ENCODE measurements at places on chromosomes 5 and 9. TPM values are rescaled to one million over a fixed set of nuclear protein-coding genes. Genes with fewer than 3 reads are reported as not detected.

DNA sequence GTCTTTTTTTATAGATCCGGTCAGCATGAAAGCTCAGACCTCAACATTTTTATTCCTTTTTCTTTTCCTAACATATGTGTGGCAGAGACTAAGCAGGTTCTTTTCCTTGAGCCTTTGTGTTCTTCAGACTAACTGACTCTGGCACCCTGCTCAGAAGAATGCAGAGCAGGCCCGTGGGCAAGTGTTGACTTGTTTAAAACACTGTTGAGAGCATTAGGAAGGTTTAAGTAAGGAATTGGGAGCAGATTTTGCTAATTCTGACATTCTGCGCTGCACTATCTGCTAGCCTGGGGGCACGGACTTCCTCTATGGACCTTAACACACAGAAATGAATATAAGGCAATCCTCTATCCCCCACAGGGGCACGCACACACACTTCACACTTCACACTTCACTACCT lies 182.5 kb upstream of the PIK3R1 start:
- no peak for ATAC-seq

- ATAC-seq, result no peak
Observed at GRCh38 chr9:132319421-132320110, 35.2 kb downstream of the SETX start.

GRCh38 chr9:87500491-87501270 lies 3.0 kb downstream of the DAPK1 start:
- ATAC-seq, result no peak

- no peak for ATAC-seq
Observed at GRCh38 chr5:112646139-112646936, 91.3 kb upstream of the APC start.

GRCh38 chr9:37198039-37198729 lies 77.8 kb downstream of the ZCCHC7 start:
- ATAC-seq, result no peak

- ATAC-seq, result no peak
Observed at GRCh38 chr5:83085106-83085505, 7.8 kb downstream of the XRCC4 start.

- ATAC-seq, result no peak
Observed at GRCh38 chr5:98962587-98962986, 33.8 kb upstream of the CHD1 start.

GRCh38 chr5:171840711-171841522 lies 55.3 kb downstream of the SMIM23 start:
- no peak for ATAC-seq

DNA sequence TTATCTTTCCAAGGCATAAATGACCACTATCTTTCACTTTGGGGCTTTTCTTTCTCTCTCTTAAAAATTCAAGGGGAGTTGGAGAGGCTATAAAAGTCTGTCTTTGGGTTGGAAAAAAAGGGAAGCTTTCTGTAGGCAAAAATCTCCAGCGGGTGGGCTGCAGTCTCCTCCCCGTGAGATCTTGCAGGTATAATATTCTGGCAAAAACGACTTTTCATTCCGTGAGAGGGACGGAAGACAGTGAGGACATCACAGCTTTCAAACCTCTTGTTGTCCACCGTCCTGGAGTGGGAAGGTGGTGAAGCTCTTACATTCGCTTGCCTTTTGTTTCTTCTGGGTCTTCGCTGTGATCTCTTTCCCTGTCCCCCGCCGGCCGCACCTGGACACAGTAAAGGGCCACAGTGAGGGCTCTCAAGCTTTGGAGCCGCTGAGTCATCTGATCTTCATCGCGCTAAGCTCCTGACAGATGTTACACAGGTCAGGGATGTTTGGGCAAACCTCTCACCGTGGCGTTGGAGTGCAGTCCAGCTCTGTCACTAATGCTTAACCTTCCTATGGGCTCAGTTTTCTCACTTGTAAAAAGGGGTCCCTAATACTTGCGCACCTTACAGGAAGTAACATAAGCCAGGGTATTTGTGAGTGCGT lies 61.9 kb upstream of the MEGF10 start:
- peak; percentile 37 for ATAC-seq

DNA sequence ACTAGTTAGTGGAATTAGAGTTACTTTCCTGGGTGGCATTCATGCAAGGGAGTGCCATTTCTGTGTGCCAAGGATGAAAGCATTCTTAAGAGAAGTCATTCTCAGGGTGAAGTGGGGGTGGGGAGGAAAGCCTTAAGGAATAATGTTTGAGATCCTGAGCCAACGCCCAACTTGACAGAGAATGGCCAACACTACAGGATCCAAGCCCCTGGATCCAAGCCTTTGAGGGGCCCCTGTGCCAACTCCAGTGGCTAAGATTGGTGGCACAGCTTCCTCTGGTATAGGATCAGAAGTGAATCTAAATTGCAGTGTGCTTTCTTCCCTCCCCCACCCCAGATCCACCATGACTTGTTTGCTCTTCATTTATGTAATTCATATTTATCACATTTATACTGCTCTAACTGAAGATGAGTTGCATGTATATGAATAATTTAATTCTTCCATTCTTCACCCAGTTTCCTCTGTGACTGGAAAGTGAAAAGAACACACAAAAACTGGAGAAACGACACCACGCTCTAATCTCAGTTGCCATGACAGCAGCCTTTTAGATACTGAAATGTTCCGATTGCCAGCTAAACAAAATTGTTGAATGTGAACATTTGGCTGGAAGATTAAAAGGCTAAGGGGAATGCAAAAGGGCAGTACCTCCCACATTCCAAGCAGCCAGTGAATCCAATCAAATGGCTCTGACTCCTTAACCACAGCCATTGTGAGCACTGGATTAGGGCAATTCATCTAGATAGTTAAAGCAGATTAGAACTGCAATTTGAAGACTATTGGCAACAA lies 4.5 kb downstream of the ZNF608 start:
- ATAC-seq, result no peak

- no peak for ATAC-seq
Observed at GRCh38 chr5:136296846-136297245, 68.5 kb downstream of the TRPC7 start.

DNA sequence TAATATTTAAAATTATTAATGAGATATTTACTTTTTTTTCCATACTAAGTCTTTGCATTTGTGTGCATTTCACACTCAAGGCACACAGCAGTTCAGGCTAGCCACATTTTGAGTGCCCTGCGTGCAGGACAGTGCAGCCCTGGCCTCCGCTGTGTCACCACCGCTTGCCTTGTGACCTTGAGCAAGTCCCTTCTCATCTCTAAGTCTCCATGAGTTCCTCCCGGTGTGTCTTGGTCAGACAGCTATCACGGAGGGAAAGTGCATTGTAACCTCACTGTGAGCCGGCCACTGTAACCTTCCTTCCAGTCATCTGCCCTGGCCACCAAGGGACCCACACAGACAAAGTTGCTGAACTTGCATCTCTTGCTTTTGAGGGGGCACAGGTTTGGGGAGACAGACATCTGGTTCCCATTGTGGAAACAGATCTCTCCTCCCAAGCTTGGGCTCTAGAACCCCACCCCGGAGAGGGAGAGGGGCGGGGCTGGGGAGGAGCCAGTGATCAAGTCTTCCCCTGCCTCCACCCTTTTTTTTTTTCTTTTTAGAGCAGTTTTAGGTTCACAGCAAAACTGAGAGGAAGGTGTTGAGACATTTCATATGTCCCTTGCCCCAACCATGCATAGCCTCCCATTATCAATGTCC lies 96.8 kb downstream of the C9orf50 start:
- ATAC-seq, result no peak

DNA sequence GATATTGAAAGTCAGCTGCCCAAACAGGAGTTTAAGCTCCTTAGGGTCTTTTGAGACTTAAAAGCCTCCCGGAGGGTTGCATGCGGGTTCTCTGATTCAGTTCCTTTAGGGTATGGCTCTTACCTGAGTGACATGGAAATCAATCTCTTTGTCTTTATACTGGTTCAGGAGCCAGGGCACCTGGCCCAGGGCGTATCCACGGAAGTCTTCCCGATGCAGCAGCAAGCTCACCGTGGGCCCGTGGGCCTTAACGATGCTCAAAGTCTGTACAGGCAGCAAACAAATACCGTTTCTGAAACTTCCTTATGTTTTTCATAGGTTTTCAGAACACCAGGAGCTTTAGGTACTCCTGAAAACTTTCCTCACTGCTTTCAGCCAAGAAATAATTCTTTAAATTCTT lies 13.2 kb downstream of the MROH2B start:
- ATAC-seq, result no peak

- ATAC-seq, result peak; percentile 17
Observed at GRCh38 chr5:14440223-14440581, 141.4 kb upstream of the OTULINL start.

GRCh38 chr9:13556656-13557055 lies 277.2 kb upstream of the MPDZ start:
- ATAC-seq, result no peak

DNA sequence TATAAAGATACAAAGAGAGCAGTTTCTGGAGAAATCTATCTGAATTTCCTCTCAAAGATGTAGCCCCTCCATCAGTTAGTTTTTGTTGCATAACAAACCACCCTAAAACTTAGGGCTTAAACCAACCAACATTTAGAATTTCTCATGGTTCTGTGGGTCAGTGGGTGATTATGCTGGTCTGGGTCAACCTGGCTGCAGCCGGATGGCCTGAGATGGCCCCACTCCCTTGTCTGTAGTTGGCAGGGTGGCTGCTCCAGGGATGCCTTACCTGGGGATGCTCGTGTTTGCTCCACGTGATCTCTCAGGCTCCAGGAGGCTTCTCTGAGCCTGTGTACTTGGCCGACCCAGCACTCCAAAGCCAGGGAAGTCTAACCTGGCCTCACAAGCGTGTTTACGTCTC lies 139.3 kb downstream of the MVB12B start:
- ATAC-seq, result no peak

- no peak for ATAC-seq
Observed at GRCh38 chr5:135246923-135247795, 151.9 kb downstream of the MACROH2A1 start.

- no peak for ATAC-seq
Observed at GRCh38 chr9:99623780-99624364, 197.8 kb upstream of the NR4A3 start.

- ATAC-seq, result no peak
Observed at GRCh38 chr9:28805197-28805596, 1231.9 kb upstream of the C9orf72 start.

GRCh38 chr5:112914584-112914983 lies 7.4 kb downstream of the REEP5 start:
- no peak for ATAC-seq

- ATAC-seq, result no peak
Observed at GRCh38 chr5:68057191-68057590, 158.4 kb upstream of the PIK3R1 start.

DNA sequence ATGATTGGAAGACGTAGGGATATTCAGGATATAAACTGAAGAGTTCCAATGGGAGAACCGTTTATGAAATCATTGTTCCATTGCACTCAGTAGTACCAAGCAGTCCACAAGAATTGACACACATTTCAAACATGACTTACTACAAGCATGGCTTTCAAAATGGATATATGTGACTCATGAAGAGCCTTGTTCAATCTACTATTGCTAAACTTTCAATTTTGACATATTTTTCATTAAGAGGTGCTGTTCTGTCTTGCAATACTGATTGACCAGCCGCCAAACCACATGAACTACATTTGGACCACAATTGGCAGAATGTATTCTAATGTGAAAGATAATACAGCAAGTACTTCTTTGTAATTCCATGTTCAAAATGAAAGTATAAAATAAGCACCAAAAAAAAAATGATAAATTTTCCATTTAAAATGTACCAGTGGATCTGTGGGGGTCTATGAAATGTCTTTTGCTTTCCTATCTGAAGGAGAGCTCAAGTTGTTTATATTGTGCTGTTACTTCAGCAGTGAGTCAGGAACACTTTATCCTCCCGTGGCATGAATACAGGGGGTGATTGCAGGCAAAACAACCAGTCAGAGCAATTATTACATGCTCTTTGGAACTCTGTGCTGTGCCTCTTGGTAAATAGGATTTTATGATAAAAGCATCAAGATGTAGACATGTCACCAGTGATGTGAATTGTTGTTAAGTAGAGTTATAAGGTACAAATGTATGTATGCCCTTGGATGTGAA lies 366.0 kb downstream of the ARRDC3 start:
- ATAC-seq, result peak; percentile 78

- ATAC-seq, result no peak
Observed at GRCh38 chr5:107563959-107564544, 106.7 kb downstream of the EFNA5 start.

- ATAC-seq, result no peak
Observed at GRCh38 chr5:15762668-15763067, 262.7 kb downstream of the FBXL7 start.

- ATAC-seq, result no peak
Observed at GRCh38 chr9:131752231-131752884, 12.5 kb upstream of the RAPGEF1 start.

DNA sequence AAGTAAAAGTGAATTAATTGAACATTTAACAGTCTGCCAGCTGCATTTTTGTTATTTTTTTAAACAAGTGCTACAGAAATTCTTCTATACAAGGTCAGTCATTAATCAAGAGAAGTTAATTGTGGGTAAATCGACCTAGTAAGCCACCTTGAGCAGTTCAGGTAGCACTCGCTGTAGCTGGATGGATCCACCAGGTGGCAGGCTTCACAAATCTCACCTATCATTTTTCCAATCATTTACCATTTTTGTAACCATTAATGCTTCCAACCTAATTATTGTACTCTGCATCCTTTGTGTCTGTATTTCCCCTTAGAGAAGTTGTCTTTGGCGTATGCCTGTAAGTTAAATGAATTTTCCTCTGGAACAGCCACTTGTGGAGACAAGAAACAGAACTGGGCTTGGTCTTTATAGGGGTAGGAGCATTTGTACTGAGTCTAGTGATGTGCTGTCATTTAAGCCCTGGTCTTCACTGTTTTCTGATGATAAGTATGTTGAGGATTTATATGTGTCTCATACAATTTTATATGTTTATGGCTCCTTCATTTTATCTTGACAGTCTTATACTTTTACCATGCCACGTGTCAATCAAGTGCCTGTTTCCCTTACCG lies 39.5 kb downstream of the CD180 start:
- no peak for ATAC-seq

GRCh38 chr5:111901296-111901695 lies 144.3 kb upstream of the NREP start:
- no peak for ATAC-seq

DNA sequence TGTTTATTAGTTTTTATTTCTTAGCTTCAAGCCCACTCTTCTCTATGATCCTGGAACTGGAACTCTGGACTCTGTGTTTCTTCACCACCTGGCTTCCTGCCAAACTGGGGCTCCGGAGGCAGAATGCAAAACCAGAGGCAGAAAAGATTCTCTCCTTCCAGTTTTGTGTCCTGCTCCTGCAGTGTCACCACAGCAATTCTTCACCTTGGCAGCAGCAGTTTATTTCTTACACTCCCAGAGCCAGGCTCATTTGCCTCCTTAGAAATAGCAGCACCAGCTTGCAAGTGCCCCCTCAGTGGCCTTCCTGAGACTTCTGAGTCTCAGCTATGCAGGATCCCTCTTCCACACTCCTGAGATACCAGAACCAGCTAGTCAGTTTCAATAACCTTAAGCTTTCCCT lies 26.7 kb upstream of the CAMK4 start:
- ATAC-seq, result no peak

FNIP1 gene
- total RNA-seq, result 75.0 TPM

NUTM2G gene
- not detected for total RNA-seq

DAPK1 gene
- total RNA-seq, result 119 TPM

PTGES gene
- total RNA-seq, result 0.78 TPM

IL13 gene
- not detected for total RNA-seq

ZDHHC21 gene
- 13.6 TPM for total RNA-seq

TAF11L8 gene
- total RNA-seq, result not detected

ANXA1 gene
- 228 TPM for total RNA-seq
